Fibroblast of lung (primary cell): ENCODE measurements at places on chromosomes 3 and 15. TPM values are rescaled to one million over a fixed set of nuclear protein-coding genes. Genes with fewer than 3 reads are reported as not detected.

The TNFAIP8L3 gene
- polyA plus RNA-seq = 0.57 and 3.9 TPM in 2 replicates

DNA sequence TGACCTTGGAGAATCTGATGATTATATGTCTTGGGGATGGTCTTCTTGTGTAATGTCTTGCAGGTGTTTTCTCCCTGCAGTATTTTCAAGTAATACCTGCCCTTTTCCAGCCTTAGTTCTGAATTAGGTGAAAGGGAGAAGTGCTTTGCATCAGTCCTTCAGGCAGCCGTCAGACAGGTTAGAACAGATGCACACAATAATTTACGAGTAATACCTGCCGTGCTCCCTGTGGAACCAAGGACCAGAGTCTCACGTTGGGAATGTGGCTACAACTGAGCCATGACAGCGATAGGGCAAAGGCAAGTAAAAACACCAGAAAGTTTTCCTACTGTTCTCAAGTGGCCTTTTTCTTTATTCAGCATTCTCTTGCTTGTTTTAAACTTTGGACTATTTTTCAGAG is 69.1 kb downstream of the CHCHD6 start:
- no peaks in the 10 kb centered on the region for H3K4me1 ChIP-seq
- H3K27me3 ChIP-seq = no peaks in the 10 kb centered on the region
- no peak overlapping the region for H3K4me3 ChIP-seq
- H3K27ac ChIP-seq = no peak overlapping the region
- no peaks in the 10 kb centered on the region for H3K36me3 ChIP-seq

GRCh38 chr3:104578558-104578957 is 788.2 kb upstream of the ALCAM start:
- no peak overlapping the region for H3K27ac ChIP-seq
- H3K36me3 ChIP-seq = no peaks in the 10 kb centered on the region
- no peaks in the 10 kb centered on the region for H3K27me3 ChIP-seq
- no peak for DNase-seq
- H3K4me1 ChIP-seq = no peaks in the 10 kb centered on the region

The CDC25A gene
- 3.1 and 6.1 TPM in 2 replicates for polyA plus RNA-seq

- DNase-seq = peak; percentile 84
- H3K27me3 ChIP-seq = no peaks in the 10 kb centered on the region
Observed at GRCh38 chr3:48595526-48596121, 495 bp upstream of the COL7A1 start.

The C3orf52 gene
- 1.5 and 3.7 TPM in 2 replicates for polyA plus RNA-seq

DNA sequence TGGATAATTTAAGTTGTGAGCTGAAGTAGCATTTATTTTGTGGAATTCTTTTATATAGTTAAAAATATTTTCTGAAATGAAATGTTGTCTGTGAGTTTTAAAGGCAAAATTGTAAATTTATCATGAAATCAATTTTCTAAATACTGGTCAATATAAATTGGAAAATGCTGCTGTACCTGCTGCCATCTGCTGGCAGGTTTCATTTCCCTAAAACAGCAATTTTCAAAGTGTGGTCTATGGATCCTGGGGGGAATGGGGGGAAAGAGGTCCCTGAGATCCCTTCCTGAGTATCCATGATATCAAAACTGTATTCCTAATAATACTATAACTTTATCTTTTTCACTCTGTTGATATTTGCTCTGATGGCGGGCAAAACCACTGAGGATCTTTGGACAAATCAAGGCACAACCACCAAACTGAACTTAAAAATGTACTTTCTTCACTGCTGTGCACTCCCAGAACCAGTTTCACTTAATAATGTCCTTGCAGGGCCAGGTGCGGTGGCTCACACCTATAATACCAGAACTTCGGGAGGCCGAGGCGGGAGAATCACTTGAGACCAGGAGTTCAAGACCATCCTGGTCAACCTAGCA is 17.2 kb upstream of the CCR4 start:
- no peak overlapping the region for H3K27ac ChIP-seq
- no peak overlapping the region for H3K4me3 ChIP-seq
- no peaks in the 10 kb centered on the region for H3K4me1 ChIP-seq
- no peaks in the 10 kb centered on the region for H3K27me3 ChIP-seq
- H3K36me3 ChIP-seq = no peaks in the 10 kb centered on the region
- peak; percentile 36 for DNase-seq

DNA sequence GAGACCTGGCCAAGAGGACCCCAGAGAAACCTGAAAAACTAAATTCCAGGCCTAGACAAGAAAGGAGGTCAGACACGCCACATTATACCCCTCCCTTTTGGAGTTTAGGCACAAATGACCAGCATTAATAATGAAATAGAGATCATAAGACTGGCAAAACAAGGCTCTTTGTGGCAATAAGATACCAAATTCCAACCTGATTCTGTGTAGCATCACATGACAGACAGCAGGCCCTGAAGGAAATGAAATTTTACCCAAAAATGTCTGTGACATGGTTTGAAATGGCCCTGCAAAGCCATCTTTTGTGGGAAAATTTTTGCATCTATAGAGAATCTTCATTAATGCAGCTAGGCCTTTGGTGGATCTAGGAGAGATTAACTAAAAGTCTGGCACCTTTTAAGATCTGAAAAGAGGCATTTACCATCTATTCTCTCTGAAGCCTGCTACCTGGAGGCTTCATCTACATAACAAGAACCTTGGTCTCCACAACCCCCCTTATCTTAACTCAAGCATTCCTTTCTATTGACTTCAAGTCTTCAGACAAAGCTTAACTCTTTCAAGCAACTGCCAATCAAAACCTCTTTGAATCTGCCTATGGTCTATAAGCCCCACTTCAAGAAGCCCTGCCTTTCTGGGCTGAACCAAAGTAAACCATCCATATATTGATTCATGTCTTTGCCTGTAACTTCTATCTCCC is 8.0 kb downstream of the FAM174B start:
- no peaks in the 10 kb centered on the region for H3K4me1 ChIP-seq
- no peak overlapping the region for H3K27ac ChIP-seq
- no peaks in the 10 kb centered on the region for H3K36me3 ChIP-seq
- DNase-seq = no peak
- no peaks in the 10 kb centered on the region for H3K27me3 ChIP-seq
- no peak overlapping the region for H3K4me3 ChIP-seq

The ADIPOQ gene
- polyA plus RNA-seq = not detected in 2 replicates

The PLD1 gene
- 3.3 and 10.8 TPM in 2 replicates for polyA plus RNA-seq

- no peaks in the 10 kb centered on the region for H3K27me3 ChIP-seq
- H3K4me3 ChIP-seq = no peak overlapping the region
- H3K36me3 ChIP-seq = peaks cover 4% of the 10 kb centered on the region
- DNase-seq = no peak
- peak overlapping the region; percentile 38 for H3K27ac ChIP-seq
Observed at GRCh38 chr15:40992825-40993224, 39.6 kb downstream of the CHAC1 start.

GRCh38 chr3:55292360-55292759 is 194.7 kb downstream of the WNT5A start:
- no peaks in the 10 kb centered on the region for H3K36me3 ChIP-seq
- H3K4me1 ChIP-seq = no peaks in the 10 kb centered on the region
- H3K4me3 ChIP-seq = no peak overlapping the region
- H3K27ac ChIP-seq = no peak overlapping the region

DNA sequence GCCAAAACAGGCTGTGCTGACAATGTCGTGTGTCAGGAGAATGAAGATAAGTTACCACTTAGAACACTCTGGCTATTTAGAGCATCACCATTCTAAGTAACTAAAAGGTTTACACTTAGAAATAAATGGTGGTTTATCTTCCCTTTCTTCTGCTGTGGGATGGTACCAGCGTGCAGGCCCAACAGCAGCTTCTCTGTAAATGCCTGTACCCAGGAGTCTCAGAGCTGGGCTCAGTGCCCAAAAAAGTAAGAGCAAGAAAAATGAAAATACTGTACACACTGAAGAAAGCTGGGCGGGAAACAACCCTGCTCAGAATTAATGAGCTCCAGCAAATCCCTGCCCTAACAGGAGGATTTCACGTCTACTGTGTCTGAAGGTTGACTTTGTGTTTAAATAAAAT is 206.5 kb downstream of the MFSD1 start:
- no peak for DNase-seq
- H3K4me3 ChIP-seq = no peak overlapping the region
- no peaks in the 10 kb centered on the region for H3K36me3 ChIP-seq
- H3K27ac ChIP-seq = no peak overlapping the region

GRCh38 chr3:169241630-169241990 is 421.9 kb downstream of the MECOM start:
- H3K36me3 ChIP-seq = no peaks in the 10 kb centered on the region
- H3K4me3 ChIP-seq = peak overlapping the region; percentile 70
- no peaks in the 10 kb centered on the region for H3K27me3 ChIP-seq
- H3K27ac ChIP-seq = peak overlapping the region; percentile 40

DNA sequence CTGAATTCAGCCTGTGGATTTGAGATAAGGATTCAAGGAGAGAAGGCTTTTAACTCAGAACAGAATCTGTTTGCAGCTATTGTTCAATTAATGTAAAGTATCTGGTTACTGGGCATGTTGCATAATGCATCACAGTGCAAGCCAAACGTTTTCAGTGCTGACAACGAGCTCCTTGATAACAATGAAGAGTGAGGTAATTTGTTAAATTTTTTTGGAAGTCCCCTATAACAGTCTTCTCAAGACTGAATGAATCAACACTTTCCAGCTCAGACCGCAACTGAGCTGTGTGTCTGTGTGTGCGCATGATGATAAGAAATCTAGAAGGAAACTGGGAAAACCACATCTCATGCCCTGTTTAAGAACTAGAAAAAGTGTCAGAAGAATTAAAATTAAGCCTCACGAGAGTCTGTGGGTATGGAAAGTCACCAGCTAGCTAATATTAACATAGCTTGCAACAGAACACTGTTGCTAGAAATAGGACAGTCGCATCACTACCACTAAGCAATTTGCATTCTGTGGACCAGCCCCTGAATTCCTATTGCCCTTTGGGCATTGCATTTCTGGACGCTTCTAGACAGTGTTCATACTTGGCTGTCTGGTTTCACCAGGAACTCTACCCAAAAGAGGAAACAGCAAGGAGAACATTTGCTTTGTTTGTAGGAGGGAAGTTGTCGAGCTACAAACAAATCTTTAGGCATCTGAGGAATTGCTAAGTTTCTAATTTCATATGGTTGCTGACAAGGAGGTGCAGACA is 43.7 kb upstream of the ATP2C1 start:
- H3K36me3 ChIP-seq = no peaks in the 10 kb centered on the region
- H3K27me3 ChIP-seq = no peaks in the 10 kb centered on the region
- no peak overlapping the region for H3K27ac ChIP-seq

DNA sequence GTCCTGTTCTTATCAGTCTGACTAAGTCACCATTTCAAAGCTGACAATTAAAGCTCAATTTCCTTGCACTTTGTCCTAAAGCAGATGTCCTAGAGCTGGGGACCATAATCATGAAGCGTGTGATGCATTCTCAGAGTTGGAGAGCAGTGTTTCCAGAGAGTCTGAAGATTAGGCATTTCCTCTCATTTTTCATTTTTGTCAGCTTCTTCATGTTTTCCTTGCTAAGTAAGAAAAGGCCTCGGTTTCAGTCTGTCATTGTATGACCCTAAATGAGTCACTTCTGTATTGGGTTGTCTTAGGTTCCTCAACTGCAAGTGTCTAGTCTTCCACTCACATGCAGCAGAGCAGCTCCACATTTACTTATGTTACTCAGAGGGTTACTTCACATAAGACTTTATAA is 257.2 kb upstream of the TPRG1 start:
- H3K36me3 ChIP-seq = no peaks in the 10 kb centered on the region
- no peaks in the 10 kb centered on the region for H3K27me3 ChIP-seq
- DNase-seq = peak; percentile 74
- no peak overlapping the region for H3K27ac ChIP-seq

GRCh38 chr3:113697500-113698090 is 1.2 kb upstream of the USF3 start:
- H3K36me3 ChIP-seq = no peaks in the 10 kb centered on the region
- peak overlapping the region; percentile 84 for H3K27ac ChIP-seq
- no peaks in the 10 kb centered on the region for H3K4me1 ChIP-seq
- H3K4me3 ChIP-seq = peak overlapping the region; percentile 100

DNA sequence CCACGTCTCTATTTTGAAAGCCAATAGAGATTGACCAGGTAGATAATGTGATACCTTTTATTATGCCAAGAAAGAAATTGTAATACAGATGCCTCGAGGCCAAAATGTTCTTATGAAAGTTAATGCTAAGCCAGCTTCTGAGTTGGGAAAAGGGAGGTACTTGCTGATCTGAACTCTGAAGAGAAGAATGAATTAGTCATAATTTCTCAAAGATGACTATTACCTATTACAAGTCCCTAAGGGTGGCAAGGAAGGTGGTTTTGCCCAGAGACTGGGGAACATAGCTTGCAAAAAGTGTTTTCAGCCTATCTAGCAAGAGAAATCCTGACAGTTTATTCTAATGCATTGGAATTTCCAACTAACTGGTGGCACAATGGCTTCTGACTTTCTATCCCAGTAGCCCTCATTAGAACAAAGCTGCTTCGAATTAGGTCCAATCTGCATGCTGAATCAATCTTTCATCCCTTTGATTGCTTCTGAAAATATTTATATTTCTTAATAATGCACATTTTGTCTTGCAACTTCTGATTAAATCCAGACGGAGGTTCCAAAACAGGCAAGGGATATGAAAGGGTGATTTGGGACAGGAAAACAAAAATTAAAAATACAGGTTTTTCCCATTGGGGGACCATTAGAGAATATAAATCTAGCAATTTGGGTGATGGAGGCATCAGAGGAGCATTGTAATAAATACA is 17.7 kb upstream of the NR2F2 start:
- H3K4me1 ChIP-seq = peaks cover 8% of the 10 kb centered on the region
- no peak overlapping the region for H3K27ac ChIP-seq
- no peak for DNase-seq
- no peaks in the 10 kb centered on the region for H3K36me3 ChIP-seq
- no peak overlapping the region for H3K4me3 ChIP-seq

DNA sequence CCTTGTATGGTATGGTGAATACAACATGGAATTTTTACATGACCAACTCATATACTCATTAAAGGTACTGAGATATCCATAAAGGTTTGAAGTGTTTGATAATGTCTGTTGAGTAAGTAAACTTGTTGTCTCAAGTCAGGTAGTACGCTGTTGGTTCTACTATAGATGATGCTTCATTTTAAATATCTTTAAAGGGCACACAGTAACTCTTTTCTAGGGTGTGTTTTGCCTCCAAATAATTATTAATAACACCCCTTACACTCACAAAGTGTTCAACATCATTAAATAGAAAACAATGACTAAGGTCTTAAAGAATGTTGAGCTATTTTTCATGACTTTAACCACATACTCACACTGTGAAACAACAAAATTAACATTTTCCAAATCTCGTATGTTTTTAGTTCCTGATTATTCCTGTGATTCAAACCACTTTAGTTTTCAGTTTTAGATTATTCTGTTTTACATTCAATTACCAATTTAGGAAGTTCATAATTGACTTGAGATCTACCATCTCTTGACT is 220.0 kb upstream of the NANOGP8 start:
- no peaks in the 10 kb centered on the region for H3K36me3 ChIP-seq
- peak; percentile 57 for DNase-seq
- H3K27me3 ChIP-seq = no peaks in the 10 kb centered on the region
- H3K27ac ChIP-seq = no peak overlapping the region
- H3K4me3 ChIP-seq = no peak overlapping the region

The PIERCE2 gene
- 3.2 and 4.0 TPM in 2 replicates for polyA plus RNA-seq

The NR1I2 gene
- 0.03 TPM in 1 of 2 replicates, not detected in the other for polyA plus RNA-seq
